A172 (cell line): ENCODE measurements at places on chromosomes 11 and 22.
A peak's percentile ranks its signal among the peaks of the same experiment; 100 is the strongest.

DNA sequence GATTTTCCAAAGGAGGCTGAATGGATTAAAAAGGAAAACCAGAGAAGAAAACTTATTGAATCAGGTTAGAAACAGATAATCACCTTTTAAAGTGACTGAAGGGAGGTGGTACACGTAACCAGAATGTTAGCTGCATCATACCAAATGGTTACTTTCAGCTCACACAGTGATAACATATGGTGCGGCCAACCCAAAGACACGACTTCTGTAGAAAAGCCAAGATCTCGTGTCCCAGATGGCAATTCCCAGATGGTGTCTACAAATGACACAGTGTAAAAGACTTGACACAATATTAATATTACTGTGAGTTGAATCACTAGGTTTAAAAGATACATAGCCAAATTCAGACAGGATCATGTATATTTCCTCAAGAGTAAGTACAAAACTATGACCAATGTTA lies 5.2 kb downstream of the PPP2R1B start:
- DNase-seq = no peak

DNA sequence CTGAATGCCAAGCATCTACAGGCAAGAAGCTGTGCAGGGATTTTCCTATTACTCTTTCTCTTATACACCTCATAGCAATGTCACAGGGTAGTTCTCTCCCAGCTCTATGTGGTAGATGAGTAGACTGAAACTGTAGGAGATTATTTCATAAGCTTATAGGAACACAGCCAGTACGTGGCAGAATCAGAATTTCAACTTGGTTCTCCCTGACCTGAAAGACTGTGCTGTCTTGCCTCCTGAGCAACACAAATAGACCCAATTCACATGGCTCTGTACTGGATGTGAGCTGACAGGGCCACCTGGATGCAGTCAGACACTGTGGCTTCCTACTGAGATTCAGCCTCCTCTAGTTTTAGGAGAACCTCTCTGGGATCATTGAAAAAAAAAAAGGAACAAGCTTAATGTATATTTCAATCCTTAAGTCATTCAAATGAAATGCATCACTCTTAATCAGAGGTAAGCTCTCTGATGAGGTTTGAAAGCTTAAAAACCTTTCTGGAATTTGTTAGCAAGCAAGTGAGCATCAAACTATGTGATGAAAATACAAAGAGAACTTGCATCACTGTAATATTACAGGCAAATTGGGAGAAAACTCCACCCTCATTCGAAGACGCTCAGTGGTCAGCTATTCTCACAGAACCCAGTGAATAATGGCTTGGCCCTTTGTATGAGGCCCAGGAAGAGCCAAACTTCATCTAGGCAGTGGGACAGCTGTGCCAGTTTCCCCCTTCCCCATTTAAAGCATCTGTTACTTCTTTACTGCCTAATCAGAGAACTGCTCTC lies 1039.3 kb downstream of the NTM start:
- no peak for DNase-seq

DNA sequence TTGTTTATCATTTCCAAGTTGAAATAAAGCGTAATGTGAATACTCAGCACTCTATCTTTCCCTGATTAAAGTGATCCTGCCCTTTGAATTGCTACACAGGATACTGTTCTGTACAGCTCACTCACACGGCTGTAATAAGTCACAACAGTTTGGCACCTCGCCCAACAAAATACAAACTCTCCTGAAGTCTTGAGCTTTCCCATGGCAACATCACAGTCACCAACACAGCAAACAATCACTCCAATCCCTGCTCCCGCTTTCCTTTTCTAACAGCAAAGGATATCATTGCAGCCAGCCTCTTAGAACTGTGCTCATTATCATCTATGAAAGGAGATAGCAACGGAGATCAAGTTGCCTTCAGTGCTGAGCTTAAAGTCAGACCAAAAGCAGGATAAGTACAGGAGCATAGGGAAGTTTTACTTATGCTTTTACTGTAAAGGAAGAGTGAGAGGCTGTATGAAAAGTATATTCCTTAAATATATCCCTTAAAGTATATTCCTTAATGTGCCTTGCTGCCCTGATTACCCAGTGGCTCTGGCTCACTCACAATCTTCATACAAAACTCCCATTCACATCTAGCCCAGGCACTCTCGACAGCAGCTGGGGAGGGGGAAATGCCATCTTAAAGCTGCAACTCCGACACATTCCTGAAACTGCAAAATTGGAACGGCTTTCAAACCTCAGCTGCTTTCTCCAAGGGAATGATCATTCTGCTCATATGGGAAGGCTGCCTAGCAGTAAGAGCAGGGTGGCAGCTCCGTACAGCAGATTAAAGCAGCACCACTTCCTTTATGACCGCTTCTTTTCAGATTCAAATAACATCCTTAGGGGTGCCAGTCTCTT lies 35.8 kb downstream of the MAML2 start:
- DNase-seq = peak; percentile 92

- DNase-seq = no peak
These were observed 47.2 kb downstream of the LRRC32 start for GRCh38 chr11:76623171-76623883.

GRCh38 chr11:129453293-129453721 lies 77.7 kb downstream of the BARX2 start:
- no peak for DNase-seq

DNA sequence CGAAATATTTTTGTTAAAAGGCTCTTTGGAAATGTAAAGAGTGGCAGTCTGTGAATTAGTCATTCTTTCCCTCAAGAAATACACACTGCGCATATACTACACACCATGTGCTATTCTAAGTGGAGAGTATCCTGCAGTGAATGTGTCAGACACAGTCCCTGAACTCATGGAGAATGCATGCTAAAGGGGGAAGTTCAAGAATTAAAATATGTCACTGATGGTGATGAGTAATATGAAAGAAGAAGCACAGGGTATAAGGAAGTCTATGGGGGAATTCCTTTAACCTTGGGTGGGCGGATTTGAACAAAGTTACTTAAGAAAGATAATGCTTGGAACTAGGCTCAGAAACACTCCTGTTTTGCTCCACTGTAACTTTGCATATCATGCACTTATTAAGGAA lies 153.0 kb downstream of the LRRC4C start:
- no peak for DNase-seq

DNA sequence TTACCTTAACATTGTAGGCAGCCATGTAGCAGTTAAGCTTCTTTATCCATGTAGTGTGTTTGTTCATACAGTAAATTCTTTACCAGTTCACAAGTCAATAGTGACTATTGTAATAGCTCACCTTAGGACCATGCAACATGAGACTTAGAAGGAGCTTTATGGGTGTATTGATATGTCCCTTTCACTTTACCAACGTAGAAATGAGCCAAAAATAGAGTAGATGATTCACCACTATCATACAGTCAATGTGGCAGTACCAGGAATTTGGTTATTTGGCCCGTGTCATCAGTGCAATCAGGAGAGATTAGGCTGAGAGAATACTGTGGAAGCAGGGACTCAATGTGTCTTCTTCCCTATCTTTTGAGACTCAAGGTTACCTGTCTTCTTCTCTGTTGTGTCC lies 4.7 kb downstream of the ZDHHC13 start:
- no peak for DNase-seq

DNA sequence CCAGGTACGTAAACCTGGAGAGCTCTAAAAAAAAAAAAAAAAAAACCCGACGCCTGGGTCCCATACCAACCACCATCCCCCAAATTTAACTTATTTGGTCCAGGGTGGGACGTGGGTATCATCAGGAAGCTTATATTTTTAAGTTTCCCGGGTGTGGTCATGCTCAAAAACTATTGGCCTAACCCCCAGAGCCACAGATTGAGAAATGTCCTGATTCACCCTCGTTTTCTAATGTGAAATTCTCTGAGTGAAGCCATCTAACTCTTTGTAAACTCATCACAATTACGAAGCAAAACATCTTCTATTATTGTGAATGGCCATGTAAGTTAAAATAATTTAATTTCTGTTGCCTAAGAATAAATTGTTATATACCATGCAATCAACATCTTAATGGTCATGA lies 29.6 kb downstream of the PAK1 start:
- DNase-seq = no peak

- no peak for DNase-seq
These were observed 1.3 kb downstream of the UNC93B1 start for GRCh38 chr11:68002575-68002937.

DNA sequence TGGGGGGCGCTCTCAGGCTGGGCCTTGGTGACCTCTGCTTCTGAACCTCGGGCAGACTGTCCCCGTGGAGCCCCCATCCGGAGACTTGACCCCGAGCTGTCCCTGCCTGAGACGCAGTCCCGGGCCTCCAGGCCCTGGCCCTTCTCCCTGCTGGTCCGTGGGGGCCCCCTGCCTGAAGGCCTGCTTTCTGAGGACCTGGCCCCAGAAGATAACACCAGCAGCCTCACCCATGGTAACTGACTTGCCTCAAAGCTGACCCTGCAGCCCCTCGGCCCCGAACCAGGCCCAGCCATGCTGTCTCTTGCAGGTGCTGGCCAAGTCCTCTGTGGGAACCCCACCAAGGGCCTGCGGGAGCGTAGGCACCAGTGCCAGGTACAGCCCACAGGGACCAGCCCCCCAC lies 8.9 kb downstream of the LMNTD2 start:
- DNase-seq = no peak

DNA sequence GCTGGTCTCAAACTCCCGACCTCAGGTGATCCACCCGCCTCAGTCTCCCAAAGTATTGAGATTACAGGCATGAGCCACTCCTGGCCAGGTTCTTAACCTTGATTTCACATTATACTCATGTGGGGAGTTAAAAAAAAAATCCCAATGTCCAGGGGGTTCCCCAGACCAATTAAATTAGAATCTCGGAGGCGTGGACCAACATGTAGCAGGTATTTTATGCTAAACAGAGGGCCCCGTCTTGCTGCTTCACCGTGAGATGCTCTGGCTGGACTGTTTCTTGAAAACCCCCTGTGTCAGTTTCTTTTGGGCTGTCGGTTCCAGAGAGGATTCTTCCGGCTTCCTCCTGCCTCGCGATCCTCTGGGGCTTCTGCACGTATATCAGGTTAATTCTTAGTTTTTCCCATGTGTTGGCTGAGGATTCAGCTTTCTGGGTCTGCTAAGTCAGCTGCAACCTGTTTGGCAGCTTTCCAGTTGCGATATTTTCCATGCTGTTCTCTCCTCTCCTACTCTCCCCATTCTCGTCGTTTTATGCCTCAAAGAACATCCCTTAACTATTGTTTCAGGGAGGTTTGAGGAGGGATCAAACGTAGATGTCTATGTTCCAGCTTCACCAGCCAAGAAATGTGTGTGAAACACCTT lies 50.6 kb upstream of the ACCSL start:
- DNase-seq = no peak

- no peak for DNase-seq
These were observed 5.7 kb downstream of the PANX2 start for GRCh38 chr22:50175921-50176849.

DNA sequence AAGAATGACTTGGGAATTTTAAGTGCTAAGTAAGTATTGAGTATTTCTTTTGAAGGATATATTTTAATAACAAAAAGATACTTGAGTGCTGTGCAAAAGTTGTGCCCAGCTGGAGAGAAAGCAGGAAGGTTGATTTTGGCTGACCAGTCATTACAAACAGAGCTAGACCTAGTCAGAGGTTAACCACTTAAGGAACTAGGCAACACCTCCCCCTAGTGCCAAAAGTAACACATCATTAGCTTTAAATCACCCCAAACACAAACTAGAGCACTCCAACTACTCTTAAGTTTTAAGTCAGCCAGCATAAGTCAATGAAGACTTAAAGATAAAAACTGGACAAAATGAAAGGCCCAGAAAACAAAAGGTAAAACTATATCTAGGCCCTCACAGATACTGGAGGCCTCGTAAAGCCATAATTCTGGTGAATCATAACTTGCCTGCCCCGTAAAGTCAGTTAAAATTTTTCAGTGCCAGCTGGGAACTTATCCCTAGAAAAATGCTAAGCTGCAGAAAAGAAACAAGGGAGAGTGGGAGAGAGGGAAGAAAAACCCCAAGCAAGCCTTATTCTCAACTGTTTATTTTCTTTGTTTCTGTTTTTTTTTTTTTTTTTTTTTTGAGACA lies 4.6 kb downstream of the TMEM9B start:
- DNase-seq = peak; percentile 88

- DNase-seq = no peak
These were observed 38.9 kb upstream of the MN1 start for GRCh38 chr22:27840436-27840835.

DNA sequence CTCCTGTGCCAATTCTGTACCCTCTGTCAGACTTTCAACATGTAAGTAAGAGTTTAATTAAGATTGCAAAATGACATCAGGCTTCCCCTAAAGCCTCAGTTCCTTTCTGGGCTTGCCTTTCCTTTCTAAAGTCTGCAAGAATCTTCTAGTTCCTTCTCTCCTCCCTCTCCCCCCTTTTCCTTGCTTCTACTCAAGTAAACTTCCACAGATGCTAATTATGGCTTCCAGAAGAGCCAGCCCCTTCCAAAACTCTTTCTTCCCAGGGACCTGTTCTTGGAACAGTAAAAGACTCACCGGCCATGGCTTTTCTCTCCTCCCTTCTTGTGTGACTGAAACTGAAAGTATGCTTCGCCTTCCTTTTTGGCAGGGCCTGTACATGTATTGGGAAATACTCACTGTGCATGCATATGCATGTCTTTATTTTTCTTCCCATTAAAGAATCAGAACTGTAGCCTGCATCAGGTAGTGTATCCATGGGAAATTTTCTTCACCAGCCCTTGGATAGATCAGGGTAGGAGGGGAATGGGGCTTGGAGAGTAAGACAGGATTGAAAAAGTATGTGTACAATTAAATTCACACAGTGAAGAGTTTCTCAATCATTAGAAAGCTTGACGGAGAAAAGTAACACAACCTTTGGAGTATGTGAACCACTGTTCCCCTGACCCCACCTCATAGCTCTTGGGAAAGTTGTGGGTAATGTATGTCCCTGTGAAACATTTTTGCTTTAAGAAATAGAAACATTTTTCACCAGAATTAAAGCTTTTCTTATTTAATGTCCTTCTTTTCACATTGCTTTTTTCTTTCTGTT lies at the start of gene CASP1:
CASP1 (minus strand) TSS at position 332 of the 808 bp plus-strand sequence; CDS start at position 301, 31 bp downstream.
- no peak for DNase-seq
